ENCODE measurements at places on chromosomes 2 and 18. TPM values are rescaled to one million over a fixed set of nuclear protein-coding genes. Genes with fewer than 3 reads are reported as not detected.

ADRA2B gene
- 0.14 TPM for total RNA-seq

TSN gene
- total RNA-seq = 56.6 TPM

CHRND gene
- total RNA-seq = not detected

SKOR2 gene
- total RNA-seq = not detected

AP1S3 gene
- 27.8 TPM for total RNA-seq

UGT1A7 gene
- total RNA-seq = 5.0 TPM

UPP2 gene
- total RNA-seq = not detected
